Stimulated activated CD8-positive, alpha-beta memory T cell treated with anti-CD3 and anti-CD28 coated beads, Interleukin-4, amount 100 ng/mL, for 1 hour (primary cell): ENCODE measurements at places on chromosomes 4 and X.

DNA sequence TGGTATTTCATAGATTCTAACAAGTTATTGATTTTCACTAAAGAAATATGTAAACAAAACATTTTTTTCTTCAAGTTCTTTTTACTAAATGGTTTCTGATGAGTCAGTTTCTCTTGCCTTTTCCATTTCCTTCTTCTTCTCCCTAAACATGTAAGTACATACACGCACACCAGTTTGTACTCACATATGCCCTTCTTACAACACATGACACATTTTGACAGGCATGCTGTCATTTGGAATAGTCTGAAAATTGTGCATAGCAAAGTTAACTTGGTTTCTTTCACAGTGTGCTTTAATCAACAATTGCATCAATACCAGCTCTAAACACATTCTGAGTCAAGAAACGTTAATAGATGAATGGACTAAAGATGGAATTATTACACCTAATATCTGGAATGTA, 35.1 kb downstream of the PRSS12 start:
- DNase-seq: no peak

DNA sequence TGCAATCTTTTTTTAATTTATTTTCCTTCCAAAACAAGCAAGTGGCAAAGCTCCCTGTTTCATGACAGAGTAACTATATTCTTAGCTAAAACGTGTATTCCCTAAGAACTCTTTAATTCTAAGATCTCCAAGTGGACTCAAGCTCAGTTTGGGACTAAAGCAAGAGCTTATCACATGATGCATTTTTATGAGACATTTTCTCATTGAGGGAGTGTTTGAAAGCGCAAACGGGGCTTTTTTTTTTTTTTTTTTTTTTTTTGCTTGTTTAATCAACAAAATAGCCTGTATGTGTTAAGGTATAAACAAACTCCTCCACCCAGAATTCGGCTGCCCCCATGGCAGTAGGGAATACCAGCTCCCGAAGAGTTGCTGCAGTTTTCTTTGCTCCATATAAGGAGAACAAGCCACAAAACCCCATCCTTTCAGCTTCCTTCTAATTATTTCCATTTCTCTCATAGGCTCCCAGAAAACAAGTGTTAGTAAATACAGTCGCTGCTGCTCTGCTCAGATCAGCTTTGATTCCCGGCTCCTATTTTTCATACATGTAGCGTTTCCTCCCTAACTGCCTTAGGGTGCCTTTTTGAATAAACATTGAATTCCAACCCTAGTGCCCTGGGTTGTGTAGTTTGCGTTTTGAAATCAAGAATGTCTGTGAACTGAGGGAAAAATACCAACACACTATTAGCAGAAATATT, 669 bp upstream of the PPARGC1A start:
- DNase-seq: no peak

GRCh38 chr4:70583952-70584834, 7.9 kb upstream of the AMBN start:
- no peak for DNase-seq

DNA sequence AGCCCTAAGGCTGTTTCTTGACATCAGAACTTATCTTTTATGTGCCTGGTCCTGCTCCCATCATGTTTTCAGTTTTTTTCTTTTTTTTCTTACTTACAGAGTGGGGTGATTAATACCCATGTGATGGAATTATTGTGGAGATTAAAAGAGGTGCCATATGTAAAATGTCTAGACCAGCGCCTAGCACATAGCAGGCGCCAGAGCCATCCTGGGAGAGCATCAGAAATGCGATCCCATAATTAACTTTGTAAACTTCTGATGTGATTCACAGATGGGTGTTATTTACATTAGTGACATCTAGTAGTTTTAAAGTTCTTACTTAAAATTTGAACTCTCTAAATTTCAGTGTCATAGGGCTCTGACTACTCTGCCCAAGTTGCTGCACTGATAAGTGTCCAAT, 66.2 kb upstream of the PGRMC2 start:
- DNase-seq: no peak

DNA sequence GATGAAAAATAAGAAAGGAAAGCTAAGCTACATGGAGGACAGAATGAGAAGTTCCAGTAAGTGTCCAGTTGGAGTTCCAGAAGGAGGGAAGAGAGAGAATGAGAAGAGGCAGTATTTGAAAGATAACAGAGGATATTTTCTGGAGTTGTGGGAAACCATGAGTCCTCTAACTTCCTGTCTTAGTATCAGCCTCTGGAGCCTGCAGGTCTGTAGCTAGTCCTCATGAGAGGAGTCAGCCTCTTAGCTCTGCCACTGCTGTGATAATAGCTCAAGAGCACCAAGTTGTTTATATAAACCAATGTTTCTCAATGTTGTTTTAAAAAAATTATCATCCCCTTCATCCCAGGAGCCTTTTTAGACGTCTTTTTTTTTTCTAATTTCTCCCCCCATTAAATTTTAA, 2.4 kb upstream of the PLAC1 start:
- no peak for DNase-seq

DNA sequence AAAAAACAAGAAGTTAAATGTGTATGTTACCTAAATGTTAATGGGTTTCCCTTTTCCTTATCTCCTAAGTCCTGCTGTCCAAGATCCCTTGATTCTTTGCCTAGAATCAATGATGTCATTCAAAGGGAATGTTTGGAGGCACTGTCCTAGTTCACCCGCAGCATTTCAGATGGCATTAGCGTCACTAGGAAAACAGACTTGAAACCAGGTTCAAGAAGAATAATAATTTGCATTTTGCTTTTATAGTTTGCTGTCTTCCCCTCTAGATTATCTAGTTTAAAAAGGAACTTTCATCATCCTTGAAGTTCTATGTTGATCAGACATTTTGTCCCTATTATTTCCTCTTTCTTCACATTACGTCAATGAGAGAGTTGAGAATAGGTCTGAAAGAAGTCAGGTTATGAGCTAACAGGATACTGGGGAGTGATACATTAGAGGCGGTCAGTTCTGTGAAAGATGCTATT, 234.1 kb upstream of the PGRMC2 start:
- no peak for DNase-seq

DNA sequence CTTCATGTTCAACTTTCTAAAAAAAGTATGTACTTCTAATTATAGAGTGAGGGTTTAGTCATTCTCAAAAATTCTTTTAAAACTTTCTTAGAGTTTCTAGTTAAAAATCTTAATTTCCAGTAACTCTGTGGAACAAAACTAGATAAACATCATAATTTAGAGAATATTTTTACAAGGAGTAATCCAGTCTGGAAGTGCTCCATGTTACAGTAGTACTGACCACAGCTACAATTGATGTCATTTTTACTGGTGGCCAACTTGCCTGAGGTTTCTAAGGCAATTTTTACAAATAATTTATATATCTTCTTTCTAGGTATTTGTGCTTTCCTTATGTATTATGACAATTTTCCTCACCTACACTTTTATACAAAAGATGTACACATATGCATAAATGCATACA, 490.4 kb downstream of the CENPC start:
- no peak for DNase-seq

DNA sequence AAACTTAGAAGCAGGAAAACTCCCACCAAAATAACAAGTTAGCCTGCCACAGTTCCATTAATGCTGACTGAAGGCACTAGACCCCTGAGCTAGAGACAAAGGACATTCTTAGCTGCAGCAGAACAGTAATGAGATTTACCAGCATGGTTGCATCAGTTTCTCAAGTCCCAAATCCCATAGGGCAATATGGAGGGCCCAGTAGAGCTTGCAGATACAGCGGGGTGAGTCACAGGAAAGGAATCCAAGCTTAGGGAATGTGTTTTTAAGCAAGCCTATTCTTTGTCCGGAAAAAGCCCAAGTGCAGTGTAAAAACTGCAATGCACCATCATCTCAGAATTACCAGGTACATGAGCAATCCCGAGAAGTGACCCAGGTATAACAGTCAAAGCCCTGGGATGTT, 51.3 kb upstream of the EXOC1L start:
- DNase-seq: no peak

DNA sequence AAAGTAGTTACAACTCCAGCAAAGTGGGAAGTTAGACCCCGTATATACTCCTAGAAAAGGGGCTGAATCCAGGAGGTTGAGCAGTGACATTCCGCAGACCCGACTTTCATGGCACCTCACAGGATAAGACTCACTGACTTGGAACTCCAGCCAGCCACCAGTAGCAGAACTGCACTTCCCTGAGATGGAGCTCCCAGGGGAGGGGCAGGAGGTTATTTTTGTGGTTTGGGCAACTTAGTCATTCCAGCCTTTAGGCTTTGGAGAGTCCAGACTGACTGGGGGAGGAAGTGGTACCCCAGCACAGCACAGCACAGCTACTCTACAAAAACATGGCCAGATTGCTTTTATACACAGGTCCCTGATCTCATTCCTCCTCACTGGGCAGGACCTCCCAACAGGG, 319.1 kb downstream of the PCDH19 start:
- no peak for DNase-seq

DNA sequence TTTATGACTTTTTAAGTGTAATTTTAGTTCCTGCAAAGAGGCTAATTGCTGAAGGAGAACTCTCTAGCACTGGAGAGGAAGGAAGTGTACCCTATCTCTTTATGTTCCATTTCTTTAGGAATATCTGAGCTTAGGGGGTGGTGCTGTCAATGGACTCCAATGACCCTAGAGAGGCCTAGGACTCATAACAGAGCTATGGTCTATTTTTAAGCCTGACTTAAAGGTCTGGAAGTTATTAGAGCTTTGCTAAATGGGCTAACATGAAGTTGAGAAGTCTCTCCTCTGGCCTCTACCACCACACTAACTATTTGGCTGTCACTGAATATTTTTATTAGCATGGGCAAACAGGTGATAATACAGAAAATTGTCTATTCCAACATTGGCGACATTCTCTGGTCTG, 152.2 kb downstream of the SPATA18 start:
- DNase-seq: no peak

DNA sequence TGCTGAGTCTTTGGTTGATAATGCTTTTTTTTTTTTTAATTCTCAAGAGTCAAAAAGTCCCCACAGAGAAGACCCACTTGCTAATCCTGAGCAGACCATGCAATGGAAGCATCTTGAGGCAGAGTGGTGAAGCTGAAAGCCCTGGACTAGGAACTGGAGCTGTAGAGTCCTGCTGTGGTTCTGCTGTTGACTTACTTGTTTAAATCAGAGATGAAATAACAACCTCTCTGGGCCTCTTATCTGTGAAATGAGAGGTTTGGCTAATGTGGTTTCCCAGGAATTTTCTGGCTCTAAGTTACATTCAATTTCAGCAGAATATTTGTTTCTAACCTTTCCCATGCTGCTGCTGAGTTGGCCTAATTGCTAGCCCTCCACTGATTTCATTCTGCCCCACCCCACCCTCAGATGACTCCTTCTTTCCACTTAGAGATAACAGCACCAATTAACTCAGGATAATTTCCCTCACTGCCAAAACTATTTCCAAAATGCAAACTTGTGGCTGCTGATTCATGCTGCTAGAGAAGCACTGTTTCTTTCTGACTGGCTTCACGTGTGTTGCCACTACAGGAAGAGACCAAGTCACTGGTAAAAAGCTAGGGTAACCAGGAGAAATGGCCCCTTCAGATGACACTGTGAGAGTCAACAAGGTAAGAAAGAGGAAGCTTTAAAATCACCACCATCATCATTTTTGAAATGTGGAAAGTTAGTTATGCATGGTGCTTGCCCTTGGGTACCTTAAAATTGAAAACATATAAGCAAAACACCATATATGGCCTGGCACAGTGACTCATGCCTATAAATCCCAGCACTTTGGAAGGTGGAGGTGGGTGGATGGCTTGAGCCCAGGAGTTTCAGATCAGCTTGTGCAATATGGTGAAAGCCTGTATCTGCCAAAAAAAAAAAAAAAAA, 326.4 kb downstream of the DCHS2 start:
- no peak for DNase-seq
